GOT3 (cell line): ENCODE measurements at places on chromosomes 13 and 19.

- DNase-seq = no peak
Measured at GRCh38 chr19:49921871-49922795, 6.9 kb upstream of the ATF5 start.

DNA sequence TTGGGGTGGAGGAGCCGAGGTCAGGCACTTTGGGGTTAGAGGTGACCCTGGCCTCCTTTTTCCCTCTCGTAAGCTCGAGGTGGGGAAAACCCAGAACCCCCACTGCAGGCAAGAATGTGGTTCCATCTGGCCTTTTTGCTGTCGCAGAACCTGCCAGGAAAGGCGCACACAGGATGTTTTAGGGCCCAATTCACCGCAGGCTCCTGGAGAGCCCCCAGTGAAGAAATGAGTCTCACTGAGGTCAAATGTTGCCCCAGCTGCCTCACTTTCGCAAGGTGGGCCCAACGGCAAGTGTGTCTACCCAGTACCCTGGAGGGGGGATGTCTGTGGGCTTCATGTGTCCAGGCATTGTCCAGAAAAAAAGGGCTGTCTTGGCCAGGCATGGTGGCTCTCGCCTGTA lies 61.8 kb downstream of the PEX11G start:
- DNase-seq = no peak

DNA sequence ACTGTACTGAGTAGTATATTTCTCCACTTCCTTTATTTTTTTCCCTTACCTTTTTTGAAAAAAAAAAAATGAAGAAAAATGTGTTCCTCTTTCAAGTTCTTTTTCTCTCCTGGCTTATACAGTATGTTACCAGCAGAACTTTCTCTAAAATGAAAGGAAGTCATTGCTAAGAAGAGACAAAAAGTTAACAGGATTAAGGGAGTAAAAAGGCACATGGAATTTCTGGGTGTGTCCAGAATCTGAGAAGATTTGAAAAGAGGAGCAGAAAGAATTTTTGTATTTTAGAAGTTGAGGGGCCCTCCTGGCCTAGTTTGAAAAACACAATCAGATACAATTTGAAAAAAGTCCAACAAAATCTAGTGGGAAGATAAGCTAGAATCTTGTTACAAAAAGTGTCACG lies 21.0 kb upstream of the TRIM13 start:
- DNase-seq = no peak

DNA sequence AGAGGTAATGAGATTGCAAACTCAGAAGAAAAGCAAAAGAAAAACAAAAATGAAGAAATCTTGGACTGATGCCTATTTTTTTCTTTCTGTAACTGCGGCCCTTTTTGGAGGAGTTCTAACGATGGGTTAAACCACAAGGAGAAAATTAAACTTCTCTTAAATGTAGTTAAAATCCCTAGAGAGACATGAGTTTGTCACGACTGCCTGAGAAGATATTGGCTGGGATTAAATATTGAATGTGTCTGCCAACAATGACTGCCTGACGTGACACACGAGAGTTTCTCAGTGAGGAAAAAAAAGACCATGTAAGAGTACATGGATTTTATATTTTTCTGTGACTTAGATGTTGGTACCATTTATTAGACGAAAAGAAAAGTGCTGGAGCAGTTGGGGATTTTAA lies 1013.4 kb downstream of the PCDH9 start:
- DNase-seq = no peak
